Keratinocyte (primary cell): ENCODE measurements at places on chromosomes 12 and 14. TPM values are rescaled to one million over a fixed set of nuclear protein-coding genes. Genes with fewer than 3 reads are reported as not detected.

DNA sequence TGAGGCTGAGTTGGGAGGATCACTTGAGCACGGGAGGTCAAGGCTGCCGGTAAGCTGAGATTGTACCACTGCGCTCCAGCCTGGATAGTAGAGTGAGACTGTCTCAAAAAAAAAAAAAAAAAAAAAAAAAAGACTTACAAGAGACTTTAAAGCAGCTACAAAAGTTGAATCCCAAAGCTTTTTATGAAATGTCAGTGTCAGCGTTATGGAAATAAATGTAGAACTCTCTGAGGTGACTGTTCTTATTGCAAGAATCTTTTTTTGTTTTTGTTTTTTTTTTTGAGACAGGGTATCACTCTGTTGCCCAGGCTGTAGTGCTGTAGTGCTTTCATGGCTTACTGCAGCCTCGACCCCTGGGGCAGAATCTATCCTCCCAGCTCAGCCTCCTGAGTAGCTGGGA lies 17.2 kb downstream of the FUT8 start:
- no peak for DNase-seq

- DNase-seq = no peak
These were observed 282.1 kb upstream of the GRIP1 start for GRCh38 chr12:66960704-66961690.

DNA sequence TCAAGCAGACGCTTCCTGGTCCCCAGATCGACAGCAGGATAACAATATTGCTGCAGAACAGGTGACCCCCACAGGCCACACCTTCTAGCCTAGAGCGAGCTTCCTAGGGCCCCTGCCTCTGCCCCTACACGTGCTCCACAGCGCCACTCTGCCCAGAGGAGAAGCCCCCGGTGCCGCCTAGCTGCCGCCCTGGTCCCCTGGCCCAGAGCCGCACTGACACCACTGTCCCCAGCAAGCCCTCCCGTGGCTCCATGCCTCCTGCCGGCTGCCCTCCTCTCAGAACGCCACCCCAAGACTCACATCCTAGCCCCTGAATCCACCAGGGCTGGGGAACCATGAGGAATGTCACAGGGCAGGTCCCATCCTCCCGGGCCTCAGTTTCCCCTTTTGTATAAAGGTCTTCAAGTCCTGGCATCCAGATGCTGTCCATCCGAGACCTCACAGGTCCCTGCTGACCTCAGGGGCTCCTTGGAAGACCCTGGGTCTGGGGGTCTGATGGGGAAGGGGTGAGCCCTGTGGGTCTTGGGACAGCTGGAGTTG lies 31.0 kb downstream of the JAG2 start:
- DNase-seq = no peak

- DNase-seq = no peak
These were observed 107.4 kb downstream of the PRICKLE1 start for GRCh38 chr12:42482041-42482747.

DNA sequence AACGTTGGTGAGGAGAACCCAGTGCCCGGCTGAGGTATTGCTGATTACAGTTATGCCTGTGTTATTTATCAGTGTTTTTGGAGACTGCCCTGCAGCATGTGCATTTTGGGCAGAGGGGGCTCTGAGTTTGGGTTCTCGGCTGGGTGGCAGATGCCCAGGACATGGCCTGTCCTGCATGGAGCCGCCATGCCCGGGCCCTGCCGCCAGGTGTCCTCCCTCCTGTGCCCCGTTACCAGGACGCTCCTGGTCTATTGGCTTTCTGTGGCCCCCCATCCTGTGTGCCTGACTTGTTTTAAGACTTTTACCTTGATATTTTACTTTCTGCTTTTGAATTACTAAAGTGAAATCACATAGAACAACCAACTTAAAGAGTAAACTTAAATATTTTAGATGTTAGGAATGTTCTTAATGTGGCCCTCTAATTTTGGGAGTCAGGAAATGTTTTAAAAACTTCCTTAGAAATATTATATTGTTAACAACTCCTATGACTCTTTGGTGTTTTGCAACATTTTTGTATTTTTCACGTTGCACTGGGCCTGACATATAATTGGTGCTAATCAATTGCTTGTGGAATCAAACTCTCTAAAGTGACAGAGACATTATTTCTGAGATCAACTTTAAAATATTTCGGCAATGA lies 51.8 kb downstream of the PRIMA1 start:
- DNase-seq = no peak

GRCh38 chr14:100203962-100204834 lies 34.7 kb upstream of the YY1 start:
- DNase-seq = no peak

DNA sequence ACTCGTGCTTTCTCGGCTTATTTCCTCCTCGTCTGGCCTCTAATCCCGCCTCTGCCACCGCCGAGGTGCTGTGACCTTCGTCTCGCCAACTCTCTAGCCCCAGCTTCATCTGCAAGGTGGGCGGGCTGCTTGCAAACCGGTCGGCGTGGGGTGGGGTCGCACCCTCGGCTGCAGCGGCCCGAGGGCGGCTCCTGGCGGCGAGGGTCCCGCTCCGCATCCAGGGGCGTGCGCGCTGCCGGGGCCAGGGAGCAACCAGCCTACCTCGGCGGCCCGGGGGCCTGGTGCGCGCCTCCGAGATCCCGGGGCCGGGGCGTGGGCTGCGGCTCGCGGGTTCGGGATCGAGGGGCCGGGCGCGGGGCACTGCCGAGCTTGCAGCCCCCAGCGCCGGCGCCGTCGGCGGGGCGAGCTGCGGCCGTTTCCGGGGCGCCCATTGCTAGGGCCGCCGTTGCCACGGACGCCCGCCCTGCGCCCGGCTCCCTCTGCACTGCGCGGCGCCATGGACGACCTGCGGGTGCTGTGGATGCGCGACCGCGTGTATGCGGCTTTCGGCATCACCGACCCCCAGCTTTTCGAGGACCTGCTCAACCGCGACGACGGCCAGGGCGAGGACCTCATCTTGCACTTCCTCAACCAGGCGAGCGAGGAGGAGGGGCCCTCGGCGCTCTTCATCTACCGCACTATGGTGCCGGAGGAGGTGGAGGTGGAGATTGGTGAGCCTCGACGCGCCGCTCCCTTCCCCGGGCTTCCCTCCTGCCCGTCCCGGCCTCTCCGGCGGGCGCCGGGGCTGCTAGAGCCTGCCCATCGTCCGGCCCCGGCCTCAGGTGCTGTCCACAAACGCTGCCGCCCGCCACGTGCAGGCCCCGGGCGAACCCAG lies at the start of gene DNAH10:
TSS of gene DNAH10 (plus strand) at position 461 of the 874 bp plus-strand sequence. CDS start at position 497, 36 bp downstream.
- DNase-seq = no peak

GRCh38 chr12:113237748-113238147 lies 16.5 kb downstream of the TPCN1 start:
- DNase-seq = no peak

DNA sequence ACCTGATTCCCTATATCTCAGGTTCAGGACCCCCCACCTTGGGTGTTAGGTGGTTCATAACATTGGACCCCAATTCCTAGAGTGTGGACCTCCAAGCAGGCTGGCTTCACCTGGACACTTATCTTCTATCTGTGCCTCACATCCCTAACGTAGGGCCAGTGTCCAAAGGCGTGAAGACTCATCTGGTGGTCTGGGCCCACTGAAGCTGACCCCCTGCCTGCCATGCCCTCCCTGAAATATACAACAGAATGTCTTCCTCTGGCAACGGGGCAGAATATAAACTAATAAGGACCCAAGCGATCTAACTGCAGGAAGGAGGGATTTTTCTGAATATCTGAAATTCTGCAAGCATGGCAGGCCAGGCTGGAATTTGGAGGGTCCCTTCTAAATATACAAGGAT lies 5.6 kb downstream of the HOXC13 start:
- no peak for DNase-seq

DNA sequence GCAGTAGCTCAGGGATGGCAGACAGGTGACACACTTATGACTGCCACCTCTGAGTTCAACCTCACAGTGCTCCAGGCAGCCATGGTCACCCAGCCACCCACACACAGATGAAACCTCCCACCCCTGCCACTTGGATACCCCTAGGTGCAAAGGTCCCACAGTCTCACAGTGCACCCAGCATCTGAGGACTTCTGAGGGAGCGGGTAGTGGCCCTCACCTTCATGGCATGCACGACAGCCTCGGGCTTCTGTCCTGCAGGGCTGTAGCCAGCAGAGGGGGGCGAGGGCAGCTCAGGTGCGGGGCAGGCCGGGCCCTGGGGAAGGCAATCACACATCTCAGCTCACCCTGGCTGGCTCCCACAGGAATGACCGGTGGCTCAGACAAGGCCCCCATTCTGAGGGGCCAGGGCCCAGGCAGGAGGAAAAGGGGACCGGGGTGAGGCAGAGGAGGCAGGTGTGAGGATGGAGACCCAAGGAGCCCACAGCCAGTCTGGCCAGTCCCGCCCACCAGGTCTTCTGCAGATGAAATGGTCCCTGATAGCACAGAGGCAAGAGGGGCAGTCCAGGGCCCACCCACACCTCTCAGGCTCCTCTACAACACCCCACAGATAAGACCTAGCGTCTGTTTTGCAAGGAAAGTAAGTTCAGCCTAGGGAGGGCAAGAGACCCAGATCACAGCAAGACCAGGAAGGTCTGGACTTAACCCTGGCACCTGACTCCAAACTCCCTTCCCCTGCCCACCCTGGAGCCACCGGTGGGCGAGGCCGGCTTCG lies 35.8 kb downstream of the CCNK start:
- DNase-seq = no peak

The SCN8A gene
- 0.58 to 1.2 TPM (median 1.1 TPM) in 3 replicates for polyA plus RNA-seq

The RFX4 gene
- not detected in 3 replicates for polyA plus RNA-seq

The TGFB3 gene
- polyA plus RNA-seq = 0.84 to 1.1 TPM (median 1.1 TPM) in 3 replicates

The CLEC9A gene
- not detected in 3 replicates for polyA plus RNA-seq
